Activated T-cell treated with anti-CD3 and anti-CD28 coated beads, Interleukin-2, amount 50 U/mL, for 1 hour (primary cell): ENCODE measurements at places on chromosomes 2 and 18.

- DNase-seq = peak; percentile 76
These were observed 629 bp downstream of the NRBP1 start for GRCh38 chr2:27428978-27429541.

DNA sequence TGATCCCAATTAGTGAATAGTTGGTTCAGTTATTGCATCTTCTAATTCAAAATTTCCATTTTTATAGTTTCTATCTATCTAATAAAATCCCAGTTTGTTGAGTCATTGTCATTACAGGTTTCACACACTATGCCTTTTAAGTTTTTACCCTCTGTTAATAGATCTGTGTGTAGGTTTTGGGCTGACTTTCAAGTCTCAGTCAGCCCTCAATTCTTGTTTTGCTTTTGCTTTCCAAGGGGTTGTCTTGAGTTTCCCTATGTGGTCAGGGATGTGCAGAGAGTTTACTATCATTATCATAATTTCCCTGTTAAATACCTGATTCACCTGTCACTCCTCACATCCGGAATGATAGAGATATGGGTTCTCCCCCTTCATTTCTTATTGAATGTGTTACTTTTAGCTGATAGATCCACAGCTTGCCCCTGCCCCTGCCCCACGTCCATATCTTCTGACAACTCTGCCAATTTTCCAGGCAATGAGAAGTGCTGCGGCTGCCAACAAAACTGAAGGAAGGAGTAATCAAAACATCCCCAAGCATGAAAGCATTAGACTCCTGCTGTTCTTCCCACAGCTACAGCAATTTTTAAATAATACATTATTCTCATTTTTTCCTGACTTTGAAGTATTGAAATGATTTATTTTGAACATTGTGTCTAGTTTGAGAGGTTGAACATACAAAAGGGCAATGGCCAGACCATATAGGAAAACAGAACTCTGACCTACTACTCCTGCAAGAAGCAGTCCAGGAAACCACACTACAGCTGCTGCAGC is 1064.8 kb downstream of the SUCLG1 start:
- DNase-seq = no peak

- DNase-seq = no peak
These were observed 39.9 kb downstream of the KIF1A start for GRCh38 chr2:240780023-240780700.

DNA sequence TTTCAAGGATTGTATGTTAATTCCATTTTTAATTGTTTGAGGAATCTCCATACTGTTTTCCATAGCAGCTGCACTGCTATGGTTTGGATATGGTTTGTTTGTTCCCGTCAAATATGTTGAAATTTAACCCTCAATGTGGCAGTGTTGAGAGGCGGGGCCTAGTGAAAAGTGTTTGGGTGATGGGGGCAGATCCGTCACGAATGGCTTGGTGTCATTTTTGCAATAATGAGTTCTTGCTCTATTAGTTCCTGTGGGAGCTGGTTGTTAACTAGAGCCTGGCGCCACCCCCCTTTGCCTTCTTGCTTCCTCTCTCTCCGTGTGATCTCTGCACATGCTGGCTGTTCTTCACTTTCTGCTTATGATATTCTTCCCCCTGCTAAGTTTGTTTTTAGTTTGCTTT is 71.4 kb upstream of the LDLRAD4 start:
- DNase-seq = no peak

DNA sequence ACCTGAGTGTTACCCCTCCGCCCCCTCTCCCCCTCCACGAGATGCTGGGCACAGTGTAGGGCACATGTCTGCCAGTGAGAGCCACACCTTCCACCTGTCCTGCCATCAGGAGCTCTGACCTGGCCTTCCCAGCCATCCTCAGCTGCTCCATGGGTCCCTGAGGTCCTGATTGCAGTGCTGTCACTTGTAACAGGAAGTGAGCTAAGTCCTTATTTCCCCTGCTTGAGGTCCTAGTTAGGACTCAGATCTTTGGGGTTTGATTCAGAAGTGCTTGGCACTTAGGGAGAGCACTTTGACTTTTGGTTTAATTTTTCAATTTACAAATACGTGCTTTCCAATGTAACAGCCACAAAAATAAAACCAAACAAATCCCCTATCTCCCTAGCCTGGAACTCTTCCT is 125.5 kb downstream of the WDSUB1 start:
- no peak for DNase-seq

DNA sequence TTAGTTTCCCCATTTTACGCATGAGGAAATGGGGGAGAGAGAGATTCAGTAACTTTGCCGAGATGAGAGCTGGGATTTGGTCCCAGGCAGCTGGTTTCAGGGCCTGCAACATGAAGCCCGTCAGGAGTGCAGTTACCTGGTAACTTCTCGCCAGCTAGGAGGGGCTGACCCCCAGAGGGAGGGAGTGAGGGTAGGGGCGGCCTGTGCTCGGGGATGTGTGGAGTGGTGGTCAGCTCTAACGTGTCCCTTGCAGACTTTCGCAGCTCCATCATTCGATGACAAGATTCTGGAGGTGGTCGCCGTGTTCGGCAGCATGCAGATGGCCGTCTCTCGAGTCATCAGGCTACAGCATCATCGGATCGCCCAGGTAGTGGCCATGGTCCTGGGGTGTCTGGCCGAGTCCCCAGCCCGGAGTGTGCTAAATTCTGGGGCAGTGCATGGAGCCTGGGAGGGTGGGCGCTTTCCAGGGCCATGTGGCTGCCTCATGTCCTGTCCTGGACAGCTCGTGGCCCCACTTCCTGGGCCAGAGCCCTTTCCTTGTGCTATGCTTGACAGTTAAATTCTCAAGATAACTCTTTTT is 103.8 kb downstream of the DGKD start:
- DNase-seq = no peak

GRCh38 chr2:677056-677958 is at the start of gene TMEM18:
TSS of gene TMEM18 (minus strand) at chr2:677406. CDS start at chr2:677345, 61 bp downstream.
- peak; percentile 99 for DNase-seq

DNA sequence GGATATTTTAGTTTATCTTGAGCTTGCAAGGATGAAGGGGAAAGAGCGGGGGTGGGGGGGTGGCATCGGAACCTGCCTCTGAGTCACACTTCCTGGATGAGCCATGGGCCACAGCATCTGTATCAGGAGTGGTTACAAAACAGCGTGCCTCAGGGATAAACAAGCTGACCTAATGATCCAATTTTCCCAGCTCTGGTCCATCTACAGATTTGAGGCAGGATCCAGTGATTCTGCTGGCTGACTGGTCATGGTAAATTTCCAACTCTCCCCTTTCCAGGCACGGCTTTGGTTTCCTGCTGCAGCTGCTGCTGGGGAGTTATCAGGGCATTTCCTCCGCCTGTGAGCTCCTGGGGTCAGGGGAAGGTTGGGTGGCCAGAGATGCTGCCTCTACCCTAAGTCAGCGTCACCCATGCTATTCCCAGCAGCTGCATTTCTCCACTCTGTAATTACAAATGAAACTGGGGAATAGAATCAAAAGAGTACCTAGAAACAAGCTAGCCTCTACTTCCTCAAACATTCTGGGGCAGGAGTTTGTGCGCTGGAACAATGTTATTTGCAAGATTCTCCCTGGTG is 4.7 kb upstream of the HPCAL1 start:
- peak; percentile 56 for DNase-seq

DNA sequence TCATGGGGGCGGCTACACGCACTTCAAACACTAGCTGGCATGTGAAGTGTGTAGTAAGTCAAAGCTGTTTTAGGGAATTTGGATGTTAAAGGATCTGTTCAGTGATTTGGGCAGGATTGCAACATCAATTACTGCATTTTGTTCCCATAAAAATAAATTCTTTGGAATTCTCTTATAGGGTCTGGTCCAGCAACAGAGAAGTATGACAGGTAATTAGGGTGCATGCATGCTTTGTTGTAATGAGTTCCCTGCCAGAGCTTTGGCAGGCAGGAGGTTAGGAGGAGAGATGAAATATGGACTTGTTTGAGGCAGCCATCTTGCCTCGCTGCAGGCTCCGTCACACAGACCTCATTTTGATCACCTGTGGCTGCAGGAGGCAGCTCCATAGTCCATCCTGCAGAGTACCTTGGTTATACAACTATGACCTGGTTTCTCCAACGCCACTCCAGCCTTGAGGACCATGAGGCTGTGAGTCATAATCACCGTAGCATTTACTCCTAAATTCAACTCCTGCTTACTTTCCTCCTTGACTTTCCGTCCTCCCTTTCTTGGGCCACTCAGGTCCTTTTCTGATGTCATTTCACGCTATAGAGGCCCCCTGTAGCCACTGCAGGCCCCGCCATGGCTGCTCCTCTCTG is 26.5 kb upstream of the EML4 start:
- no peak for DNase-seq

GRCh38 chr2:150477347-150477746 is 10.1 kb downstream of the RND3 start:
- no peak for DNase-seq

DNA sequence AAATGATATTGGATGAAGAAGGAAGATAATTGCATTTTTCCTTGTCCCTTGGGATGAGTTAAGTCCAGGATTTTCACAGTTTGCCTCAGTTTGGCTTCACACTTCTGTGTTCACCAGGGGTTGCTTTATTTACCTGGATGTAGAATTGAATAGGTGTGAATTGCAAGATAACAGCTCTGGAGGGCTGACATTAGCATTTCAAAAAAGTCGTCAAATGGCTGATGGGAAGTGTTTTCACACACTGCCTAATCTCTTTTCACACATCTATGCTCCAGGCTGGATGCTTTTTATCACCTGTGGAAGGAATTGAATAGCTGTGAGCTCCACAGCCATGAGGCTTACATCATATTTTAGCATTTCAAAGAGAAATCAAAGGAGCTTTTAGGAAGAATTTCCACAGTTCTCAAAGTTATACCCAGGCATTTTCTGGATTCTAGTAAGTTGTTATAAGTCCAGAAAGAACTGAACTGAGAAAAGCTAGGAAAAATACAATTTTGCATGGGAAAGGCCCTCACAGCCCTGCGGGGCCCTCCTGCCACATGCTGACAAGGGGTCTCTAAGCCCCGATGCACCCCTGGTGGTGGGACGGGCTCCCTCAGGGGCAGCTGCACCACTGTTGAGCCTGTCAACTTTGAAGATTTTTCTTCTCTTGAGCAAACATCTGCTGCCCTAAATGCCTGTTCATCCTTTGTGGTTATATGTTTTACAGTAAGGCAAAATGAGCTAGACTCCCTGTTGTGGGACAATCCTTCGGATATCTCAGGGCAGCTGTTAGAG is 43.9 kb downstream of the TEX51 start:
- no peak for DNase-seq

DNA sequence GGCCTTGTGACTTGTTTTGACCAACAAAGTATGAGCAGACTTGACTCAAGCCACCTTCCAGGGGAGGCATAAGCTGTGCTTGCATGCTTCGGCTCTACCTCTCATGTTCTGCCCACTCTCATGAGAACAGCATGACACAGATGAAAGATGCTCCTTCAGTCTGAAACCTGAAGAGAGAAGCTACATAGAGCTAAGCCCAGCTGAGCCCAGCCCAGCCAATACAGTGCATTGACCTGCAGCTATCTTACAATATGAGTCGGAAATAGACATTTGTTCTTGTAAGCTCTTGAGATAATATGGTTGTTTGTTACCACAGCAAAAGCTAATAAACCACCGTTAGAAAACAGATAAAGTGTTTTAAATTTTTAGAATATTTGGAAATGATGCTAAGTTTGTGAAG is 426.7 kb upstream of the PKDCC start:
- DNase-seq = no peak

DNA sequence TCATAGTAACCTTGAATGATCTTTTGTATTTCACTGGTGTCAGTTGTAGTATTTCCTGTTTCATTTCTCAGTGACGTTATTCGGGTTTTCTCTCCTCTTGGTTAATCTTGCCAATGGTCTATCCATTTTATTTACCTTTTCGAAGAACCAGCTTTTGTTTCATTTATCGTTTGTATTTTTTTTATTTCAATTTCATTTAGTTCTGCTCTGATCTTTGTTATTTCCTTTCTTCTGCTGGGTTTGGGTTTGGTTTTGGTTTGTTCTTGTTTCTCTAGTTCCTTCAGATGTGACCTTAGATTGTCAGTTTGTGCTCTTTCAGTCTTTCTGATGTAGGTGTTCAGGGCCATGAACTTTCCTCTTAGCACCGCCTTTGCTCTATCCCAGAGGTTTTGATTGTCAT is 36.7 kb downstream of the SP140 start:
- DNase-seq = no peak

DNA sequence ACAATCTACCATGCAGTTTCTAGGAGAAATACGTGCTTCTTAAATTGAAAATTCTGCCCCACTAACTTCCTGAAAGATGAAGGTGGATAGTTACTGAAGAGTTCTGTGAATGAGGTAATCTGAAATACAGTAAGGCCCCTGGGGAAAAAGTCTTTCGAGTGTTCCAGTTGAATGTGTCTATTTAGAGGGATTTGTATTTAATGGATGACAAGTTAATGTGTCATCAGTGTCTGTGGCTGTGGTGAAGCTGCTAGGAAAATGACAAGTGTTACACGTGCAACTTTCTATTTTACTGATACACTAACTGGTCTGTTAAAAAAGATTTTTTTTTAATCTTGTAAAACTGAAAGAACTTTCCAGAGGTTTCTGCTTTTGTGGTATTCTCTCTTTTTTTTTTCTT is 384.6 kb downstream of the STK39 start:
- DNase-seq = no peak

DNA sequence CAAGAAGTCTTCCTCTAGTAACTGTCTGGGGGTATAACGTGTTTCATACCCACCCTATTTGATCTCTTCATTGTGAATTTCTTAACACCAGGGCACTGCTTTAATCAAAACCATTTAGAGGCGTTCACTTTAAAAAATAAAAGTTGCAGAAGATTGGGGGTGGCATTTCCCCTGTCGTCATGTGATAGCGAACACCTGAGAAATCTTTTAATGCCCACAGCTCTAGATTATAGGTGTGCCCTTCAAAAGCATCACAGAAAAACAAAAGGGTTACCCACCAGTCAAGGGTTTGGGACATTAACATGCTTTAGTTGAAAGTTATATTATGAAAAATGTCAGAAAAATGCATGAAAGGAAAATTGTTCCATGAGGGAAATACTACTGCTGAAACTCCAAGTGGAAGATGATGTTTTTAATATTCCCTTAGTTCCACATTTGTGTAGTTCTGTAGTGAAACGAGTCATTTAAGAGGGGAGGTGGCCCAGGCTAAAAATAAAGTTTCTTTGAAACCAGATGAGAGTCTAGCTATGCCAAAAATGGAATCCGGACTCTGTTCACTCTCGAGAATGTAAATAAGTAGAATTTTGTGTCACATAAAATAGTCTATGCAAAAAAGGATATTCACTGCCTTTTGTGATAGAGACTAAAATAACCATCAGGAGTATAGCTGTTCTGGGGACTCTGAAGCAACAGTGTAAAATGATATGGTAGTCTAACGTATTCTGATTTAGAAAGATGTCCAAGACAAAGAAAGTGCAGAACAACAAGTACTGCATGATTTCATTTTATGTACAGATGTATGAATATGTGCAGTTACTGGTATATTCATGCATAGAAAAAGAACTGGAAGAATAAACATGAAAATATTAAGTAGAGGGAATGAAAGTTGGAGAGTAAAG is 95.3 kb downstream of the TMEM247 start:
- DNase-seq = no peak

- no peak for DNase-seq
These were observed 23.9 kb downstream of the DYSF start for GRCh38 chr2:71477231-71477691.

GRCh38 chr2:9167718-9168657 is 38.6 kb upstream of the ASAP2 start:
- no peak for DNase-seq
